ENCODE measurements at places on chromosomes 1 and 21.

DNA sequence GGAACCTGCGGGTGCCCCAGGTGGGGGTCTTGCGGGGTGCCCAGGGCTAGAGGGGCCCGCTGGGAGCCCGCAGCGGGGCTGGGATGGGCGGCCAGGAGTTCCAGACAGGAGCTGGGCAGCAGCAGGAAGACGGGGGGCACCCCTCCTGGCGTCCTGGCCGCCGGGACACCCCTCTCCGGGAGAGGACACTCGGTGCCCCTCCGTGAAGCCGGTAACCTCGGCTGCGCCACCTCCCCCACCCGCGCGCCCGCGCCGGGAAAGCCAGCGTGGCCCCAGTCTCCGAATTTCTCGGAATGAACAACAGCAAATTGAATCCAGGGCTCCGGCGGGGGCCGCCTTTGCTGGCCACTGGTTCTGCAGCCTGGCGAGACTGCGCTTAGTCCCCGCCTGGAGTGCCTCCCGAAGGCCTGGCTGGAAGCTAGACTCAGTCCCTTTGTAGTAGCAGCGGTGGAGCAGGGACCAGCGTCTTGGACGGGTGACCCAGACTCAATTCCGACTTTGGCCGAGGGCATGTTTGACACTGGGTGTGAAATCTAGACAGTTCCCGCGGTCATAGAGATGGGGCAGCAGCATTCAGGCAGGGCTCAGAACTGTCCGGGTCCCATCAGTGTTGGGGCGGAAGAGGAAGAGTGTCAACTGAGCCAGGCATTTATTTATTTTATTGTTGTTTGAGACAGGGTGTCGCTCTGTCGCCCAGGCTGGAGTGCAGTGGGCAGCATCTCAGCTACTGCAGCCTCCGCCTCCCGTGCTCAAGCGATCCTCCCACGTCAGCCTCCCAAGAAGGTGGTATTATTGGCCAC is 773 bp downstream of the IFNGR2 start:
- peak; percentile 69 for DNase-seq

DNA sequence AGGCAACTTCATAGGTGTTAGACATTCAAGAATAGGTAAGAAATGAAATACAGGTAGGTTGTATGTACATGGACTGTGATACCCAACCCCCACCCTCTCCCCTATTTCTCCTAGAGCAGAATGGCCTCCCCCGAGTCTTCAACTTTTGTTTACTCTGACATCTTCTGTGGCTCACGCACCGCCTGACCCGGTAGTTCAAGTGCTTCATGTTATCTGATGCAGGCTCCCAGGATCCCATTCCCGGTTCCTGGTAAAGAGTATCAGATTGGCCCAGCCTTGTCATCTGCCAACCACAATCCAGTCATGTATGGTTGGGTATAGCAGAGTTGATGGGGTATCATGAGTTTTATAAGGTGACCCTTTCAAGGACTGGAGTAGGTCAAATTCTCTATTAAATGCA is 9.1 kb downstream of the GNAI3 start:
- no peak for DNase-seq

DNA sequence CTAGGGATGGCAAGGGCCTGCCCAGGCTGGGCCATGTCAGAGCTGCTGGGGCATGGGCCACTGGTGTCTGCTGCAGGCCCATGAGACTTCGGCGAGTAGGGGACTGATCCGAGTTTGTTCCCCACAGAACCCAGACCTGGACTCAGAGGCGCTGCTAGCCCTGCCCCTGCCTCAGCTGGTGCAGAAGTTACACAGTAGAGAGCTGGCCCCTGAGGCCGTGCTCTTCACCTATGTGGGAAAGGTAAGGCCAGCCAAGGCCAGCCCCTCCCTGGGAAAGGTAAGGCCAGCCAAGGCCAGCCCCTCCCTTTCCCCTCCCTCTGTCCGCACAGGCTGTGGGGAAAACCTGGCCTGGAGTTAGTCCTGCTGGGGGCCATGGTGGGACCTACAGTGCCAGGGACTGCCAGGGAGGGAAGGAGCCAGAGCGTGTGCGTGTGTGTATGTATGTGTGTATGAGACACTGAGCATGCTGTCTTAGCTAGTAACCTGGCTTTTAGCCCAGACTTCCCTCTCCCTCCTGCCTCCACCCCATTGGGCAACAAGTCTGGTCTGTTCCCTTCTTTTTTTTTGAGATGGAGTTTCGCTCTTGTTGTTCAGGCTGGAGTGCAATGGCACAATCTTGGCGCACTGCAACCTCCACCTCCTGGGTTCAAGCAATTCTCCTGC is 8.0 kb downstream of the FAAH start:
- peak; percentile 98 for DNase-seq

DNA sequence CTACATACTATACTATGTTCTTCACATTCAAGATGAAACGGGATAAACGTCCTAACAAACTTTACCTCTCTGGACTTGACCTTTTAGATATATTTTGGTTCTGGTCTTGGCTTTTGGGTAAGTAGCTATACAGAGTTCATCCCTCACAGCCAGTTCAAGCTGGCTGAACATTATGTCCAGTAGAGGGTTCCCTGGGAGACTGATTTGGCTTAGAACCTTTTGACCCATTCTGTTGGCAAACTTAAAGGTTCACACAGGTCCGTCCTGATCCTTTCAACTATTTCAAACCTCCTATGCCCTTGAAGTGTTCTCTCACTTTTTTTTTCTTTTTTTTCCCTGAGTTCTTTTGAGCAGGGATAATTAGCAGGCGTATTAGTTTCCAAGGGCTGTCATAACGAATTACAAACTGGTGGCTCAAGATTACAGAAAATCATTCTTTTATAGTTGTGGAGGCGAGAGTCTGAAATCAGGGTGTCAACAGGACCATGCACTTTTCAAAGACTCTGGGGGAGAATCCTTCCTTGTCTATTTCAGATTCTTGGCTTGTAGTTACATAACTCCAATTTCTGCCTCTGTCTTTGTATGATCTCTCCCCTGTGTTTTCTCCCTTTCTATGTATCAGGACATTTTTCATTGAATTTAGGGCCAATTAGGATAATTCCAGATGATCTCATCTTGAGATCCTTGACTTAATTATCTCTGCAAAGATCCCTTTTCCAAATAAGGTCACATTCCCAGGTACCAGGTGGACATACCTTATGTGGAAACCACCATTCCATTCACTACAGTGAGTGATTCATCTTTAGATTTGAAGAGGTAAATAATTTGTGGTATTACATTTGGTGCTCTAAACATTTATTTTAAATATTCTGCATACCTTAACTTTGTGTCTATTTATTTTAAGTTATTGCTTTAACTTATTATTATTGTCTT is 257.4 kb upstream of the USP25 start:
- DNase-seq, result no peak

- DNase-seq, result no peak
Measured at GRCh38 chr1:10818262-10819197, 22.1 kb upstream of the CASZ1 start.

GRCh38 chr1:231927431-231927830 is 300.8 kb downstream of the DISC1 start:
- no peak for DNase-seq

GRCh38 chr21:43331962-43332828 is 94.7 kb downstream of the SIK1 start:
- DNase-seq, result peak; percentile 93

DNA sequence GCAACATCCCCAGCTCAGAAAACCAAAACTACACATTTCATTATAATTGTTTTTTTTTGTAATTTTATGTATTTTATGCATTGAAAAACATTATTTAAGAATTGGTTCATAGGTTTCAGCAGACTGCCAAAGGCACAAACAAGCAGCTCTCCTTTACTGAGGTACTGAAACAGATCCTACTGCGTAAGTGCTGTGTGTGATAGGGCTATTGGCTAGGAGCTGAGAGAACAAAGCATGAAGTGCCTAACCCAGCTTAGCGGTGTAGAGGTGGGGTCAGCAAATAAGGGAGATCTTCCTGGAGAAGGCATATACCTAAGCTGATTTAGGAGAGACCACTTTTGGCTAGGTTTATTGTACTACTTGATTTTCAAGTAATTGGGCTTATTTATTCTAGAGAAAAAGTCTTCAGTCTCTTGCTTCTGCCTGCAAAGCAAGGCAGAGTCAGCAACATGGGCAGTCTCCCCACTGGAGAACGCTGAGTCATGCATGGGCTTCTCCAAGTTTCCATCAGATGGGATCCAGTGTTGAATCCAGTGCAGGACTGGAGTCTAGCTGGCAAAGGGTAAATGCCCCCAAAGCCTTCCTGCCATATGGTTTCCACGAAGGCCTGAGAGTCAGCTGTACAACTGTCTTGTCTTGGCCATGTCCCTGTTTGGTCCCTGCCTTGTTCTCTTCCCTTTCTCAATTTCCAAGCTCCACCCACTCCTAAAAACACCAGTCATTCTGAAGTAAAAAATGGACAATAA is 18.0 kb upstream of the YTHDF2 start:
- DNase-seq, result peak; percentile 59

DNA sequence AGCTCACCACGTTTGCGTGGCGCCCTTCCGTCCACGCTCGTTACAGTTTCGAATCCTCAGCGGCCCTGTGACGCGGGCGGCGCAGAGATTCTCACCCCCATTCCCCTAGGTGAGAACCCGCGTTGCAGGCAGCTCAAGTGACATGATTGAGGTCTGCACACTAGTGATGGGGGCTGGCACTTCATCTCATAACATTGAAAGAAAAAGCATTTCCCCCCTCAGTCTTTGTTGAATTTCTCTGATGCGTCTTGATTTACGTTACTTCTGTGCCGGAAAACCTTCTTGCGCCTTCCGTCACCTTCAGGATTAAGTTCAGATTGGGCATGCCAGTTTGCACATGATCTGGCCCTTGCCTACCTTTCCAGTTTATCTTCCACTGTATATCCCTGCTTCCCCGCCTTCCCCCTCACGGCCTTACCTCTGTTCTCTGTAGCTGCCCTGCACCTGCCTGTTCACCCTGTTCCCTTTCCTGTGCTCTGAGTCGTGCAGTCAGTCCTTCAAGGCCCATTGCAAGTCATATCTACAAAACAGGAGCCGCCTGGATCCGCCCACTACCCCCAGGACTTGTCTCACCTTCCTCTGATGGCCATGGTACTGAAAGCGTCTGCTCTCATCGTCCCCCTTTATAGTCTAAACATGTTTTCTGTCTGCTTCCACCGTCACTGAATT is 1.1 kb downstream of the CTPS1 start:
- no peak for DNase-seq

DNA sequence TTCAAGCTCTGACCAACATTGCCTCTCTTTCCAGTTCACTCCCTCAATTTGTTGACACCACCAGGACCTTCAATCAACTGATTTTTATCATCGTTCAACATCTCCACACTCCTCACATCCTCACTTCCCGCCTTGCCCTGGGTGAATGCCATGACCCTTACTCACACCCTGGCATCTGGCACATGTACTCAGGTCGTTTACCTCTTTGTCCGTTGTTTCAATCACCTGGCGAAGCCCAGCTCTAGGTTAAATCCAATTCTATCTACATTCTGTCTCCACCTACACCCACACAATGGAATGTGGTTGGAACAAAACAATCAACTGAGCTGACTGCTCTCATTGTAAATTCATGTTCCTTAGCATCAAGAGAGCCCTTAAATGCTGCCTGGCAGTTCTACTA is 24.2 kb upstream of the TBX15 start:
- DNase-seq, result no peak

- no peak for DNase-seq
Measured at GRCh38 chr1:4978660-4979390, 324.4 kb downstream of the AJAP1 start.

GRCh38 chr1:181397845-181398244 is 85.5 kb upstream of the CACNA1E start:
- DNase-seq, result no peak

DNA sequence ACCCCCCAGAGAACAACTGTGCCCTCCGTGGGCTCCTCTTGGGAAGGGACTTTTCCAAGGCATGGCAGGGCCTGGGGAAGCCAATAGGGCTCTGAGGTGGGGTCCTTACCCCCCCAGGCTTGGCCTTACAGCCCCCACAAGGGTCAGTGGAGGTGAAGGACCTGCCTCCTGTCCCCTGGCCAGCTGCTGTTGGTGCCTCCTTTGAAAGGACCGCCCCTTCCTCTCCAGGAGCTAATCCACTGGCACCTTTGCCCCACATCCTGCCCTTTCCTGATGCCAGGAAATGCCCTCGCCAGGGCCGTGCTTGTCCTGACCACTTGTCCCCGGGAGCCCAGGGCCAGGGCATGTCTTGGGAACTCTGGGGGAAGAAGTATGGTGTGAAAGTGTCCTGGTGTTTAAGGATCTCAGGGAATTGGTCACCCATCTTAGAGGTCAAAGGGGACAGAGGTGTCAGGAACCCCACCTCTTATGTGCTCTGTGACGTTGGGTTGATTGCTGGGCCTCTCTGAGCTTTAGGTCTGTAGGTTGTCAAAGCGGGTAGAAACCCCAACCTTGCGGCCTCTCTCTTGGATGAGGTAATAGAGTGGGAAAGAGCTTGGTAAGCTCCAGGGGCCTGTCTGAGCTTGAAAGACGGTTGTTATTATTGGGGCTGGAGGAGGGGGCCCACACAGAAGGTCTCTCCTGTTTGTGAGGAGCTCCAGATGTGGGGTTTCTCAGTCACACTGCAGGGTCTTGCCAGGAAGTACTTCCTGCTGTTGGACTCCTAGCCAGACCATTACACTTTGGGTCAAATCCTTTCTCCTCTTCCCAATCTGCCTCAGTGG is 2.8 kb downstream of the KCNQ4 start:
- DNase-seq, result no peak

GRCh38 chr1:236808564-236809130 is 13.6 kb downstream of the MTR start:
- DNase-seq, result peak; percentile 48

- DNase-seq, result no peak
Measured at GRCh38 chr1:866095-866494, 57.6 kb upstream of the SAMD11 start.

- no peak for DNase-seq
Measured at GRCh38 chr21:15870819-15871218, 141.0 kb downstream of the USP25 start.

- no peak for DNase-seq
Measured at GRCh38 chr1:14653461-14653960, 55.0 kb downstream of the KAZN start.

GRCh38 chr21:45877821-45878469 is 103.6 kb upstream of the COL6A1 start:
- DNase-seq, result peak; percentile 28

DNA sequence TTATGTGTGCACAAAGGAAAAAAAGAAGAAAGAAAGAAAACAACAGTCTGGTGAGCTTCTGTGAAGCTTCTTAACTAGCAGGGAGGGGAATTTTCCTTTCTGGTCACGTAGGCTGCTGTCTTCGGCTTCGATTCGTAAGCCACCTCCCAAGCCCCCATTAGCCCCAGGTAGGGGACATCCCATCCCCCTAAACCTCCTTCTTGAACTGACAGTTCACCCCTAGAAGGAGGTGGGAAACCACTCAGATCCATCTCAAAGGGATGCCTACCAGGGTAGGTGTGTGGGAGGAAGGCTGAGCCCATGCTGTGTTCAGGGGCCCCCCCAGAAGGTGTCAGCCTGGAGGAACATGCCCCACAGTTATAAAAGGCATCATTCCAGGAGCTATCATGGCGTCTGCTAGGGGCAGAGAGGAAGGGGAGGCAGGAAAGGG is 25.8 kb downstream of the CD247 start:
- no peak for DNase-seq
